Retina (tissue), 1 donor: ENCODE measurements at places on chromosomes 11 and 22.

DNA sequence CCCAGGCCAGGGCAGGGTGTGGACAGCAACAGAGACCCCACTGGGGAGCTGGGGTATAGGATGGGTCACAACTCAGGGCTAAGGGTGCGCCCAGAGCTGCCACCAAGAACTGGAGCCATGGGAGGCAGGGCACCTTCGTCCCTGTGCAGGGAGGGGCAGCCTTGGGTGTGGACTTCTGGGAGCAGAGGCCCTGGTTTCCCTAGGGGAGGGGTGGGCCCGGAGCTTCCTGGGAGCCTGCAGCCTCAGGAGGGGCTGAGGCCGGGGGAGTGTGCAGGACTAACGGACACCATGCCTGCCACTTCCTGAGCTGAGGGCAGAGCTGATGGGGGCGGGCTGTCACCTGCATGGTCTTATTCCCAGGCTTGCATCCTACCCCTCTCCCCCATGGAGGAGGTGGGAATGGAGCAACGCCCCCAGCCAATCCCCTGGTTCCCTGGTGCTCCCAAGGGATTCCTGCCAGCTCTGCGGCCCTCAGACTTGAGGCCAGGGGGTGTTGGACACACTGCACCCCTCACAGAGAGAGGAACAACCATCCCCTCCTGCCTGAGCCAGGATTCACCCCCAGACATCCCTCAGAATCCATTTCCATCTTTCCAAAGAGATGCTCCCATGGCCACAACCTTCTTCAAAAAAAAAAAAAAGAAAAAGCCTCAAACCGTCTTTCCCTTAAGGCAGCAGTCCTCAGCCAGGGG is 225.7 kb downstream of the CTTN start:
- DNase-seq, result no peak

DNA sequence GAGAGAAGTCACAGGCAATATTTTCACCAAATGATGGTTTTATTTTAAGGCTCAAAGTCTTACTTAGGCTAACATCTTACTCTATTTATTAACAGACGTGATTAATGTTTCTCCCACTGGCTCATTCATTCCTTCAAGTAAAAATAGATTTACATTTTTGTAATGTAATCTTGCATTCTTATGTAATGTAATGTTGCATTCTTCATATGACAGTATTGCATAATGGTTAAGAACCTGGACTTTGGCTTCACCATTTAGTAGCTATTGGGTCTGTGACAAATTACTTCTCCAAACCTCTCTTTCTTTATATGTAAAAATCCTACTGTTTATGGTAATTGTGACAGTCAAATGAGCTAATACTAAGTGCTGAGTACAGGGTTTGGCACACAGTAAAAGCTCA is 3.3 kb upstream of the DIXDC1 start:
- no peak for DNase-seq

- DNase-seq, result no peak
These were observed 63.4 kb downstream of the RCN1 start for GRCh38 chr11:32154275-32154674.

DNA sequence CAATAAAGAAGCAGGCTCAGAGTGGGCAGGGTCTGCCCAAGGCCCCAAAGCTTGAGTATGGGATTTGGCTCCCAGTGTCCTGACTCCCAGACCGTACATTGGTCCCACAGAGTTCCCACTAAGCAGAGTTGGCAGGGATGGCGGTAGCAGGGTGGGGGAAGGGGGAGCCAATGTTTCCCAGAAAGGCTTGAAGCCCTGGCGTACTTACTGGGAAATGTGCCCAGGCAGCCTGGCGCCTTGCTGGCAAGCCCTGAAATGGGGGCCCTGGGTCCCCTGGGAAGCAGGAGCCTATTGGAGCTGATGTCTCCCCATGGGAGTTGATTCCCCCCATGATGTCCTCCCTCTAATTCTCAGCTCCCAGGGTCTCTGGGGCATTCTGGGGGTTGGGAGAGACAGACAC is 9.3 kb downstream of the ARHGEF17 start:
- DNase-seq, result no peak

DNA sequence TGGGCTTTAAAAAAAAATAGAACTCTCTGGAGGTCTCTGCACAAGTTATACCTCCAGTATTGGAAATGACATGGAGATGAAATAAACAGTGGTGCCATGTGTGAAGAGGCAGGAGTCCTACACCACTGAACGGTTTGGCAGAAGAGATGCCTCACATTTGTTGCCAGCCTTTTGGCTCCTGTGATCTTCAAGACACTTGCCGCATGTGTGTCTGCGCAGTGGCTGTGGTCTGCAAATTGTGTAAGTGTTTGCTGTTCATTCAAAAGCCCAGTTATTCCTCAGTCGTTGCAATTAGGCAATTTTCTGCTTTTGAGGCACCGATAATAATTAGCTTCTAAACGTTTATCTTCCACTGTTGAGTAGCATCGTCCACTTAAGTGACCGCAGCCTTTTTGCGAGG is 319.1 kb downstream of the BRD1 start:
- no peak for DNase-seq

DNA sequence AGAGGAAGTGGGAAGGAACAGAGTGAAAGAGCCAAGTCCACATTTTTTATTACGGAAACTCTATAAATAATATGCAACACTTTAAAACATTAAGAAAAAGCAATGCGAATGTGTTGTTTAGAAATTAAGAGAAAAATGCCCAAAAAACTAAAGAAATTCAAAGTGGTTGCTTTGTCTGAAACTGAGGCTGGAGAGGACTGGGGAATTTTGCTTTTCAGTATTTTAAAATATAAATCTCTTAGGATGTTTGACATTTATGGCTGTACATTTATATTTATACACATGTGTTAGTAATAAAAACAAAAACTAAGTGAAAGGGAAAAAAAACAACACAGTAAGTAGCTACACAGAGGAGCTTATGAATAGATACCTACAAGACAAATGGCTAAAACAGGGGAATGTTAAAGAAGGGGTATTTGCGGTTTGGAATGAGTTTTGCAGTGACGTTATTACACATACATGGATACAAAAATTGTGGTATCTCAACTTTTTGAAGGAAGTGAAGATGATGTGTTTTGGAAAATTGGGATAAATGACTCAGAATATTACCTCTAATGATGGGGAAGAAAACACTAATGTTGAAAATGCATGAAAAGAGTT is 97.0 kb upstream of the DRD2 start:
- DNase-seq, result no peak
